ENCODE measurements at places on chromosomes 1 and 21.
A peak's percentile ranks its signal among the peaks of the same experiment; 100 is the strongest.

DNA sequence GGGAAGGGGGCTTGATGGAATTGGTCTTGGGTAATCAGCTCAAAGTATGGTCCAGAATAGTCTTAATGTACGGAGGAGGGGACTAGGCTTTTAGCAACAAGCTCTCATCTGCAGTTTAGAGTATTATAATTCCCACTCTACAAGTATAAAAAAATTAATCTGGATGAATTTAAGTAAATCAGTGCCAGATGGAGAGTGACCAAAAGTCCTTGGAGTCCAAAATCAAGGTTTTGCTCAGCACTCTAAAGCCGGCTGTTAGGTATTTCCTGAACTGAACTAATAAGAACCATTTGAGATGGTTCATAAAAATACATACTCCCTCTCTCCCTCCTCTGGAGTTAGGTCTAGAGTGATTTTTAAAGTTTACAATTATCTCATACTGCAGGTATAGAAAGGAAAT is 23.7 kb downstream of the GLUL start:
- DNase-seq, result no peak

DNA sequence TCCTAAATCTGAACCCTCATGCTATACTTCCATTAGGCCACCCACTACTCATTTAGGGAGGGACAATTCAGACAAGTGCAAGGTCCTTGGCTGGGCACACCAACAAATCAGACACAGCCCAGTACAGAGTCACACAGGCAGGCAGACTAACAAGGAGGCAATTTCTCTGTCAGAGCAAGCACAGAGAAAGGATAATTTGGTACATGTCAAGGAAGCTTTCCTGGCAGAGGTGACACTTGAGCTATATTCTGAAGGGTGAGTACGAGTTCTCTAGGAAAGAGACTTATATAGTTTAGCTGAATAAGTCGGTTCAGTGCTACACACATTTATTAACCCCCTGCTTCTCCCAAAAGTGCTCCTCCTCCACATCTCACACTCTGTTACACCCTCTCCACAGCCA is 455.9 kb downstream of the OMA1 start:
- no peak for DNase-seq

DNA sequence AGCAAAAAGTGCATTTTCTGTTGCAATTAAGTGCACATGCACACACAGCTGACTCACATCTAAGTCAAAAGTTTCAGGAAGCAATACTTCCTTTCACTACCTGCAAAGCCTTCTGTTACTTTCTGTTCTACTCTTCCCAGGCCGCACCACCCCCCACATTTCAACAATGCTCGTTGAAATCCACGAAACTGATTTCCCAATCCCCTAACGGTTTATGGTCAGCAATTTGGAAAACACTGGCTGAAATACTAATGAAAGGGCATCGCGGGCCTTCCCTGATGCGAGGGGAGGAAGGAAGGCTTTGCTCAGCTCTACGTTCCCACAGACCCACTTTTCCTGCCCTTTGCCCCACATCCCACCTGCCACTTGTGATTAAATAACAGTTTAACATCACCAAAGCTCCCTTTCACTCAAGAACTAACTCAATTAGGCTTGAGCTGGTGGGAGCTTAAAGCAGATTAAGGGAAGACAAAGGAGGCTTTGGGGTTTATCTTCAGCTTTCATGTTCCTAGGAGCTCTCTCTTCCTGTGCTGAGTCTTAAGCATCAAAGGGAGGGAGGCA is 243.2 kb upstream of the RAB4A start:
- peak; percentile 10 for DNase-seq

DNA sequence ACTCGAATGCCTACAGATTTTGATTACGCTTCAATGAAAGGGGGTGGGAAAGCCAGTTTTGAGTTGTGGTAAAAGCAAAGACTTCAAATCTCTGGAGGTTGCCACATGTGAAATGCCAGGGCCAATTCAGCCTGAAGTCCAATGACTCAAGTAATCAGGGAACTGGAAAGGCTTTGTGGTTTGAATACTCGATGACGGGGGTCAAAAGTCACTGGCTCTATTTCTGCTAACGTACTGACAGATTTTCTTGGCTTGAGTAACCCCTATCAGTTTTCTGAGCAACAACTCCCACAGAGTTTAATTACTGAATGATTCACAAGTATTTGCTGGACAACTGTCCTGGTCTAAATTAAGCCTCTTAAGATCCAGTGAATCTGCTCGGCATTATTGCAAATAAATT is 152.2 kb downstream of the SIPA1L2 start:
- no peak for DNase-seq

- DNase-seq, result no peak
These were observed 31.7 kb upstream of the RALGPS2 start for GRCh38 chr1:178693366-178693765.

- DNase-seq, result no peak
These were observed 29.9 kb upstream of the DISP1 start for GRCh38 chr1:222784916-222785315.

DNA sequence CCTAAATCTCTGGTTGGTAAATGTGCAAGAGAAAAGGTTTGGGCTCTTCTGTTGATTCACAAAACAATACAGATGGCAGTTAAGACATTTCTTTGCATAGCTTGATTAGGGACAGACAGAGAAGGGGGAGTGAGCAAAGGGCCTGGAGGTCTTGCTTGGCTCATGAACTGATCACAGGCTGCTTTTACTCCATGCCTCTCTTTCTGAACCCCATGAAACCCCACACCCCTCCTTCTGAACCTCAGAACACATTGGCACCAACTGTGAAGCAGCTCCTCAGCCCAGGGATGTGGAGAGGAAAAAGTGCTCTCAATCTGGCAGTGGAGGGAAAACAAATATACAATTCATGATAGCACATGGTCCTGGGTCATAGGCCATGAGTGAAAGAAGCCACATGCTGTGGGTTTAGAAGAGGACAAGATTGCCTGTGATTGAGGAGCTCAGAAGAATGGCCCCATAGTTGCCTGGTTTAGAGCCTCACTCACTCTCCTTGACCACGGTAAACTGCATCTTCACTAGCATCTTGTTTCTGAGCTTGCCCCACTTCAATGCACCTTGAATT is 111.6 kb upstream of the GADD45A start:
- no peak for DNase-seq

- DNase-seq, result peak; percentile 99
These were observed 19.0 kb downstream of the MTX1 start for GRCh38 chr1:155227261-155228095.

GRCh38 chr1:77048615-77049005 is 170.6 kb downstream of the PIGK start:
- no peak for DNase-seq

GRCh38 chr1:15176120-15176519 is 22.6 kb downstream of the TMEM51 start:
- no peak for DNase-seq

DNA sequence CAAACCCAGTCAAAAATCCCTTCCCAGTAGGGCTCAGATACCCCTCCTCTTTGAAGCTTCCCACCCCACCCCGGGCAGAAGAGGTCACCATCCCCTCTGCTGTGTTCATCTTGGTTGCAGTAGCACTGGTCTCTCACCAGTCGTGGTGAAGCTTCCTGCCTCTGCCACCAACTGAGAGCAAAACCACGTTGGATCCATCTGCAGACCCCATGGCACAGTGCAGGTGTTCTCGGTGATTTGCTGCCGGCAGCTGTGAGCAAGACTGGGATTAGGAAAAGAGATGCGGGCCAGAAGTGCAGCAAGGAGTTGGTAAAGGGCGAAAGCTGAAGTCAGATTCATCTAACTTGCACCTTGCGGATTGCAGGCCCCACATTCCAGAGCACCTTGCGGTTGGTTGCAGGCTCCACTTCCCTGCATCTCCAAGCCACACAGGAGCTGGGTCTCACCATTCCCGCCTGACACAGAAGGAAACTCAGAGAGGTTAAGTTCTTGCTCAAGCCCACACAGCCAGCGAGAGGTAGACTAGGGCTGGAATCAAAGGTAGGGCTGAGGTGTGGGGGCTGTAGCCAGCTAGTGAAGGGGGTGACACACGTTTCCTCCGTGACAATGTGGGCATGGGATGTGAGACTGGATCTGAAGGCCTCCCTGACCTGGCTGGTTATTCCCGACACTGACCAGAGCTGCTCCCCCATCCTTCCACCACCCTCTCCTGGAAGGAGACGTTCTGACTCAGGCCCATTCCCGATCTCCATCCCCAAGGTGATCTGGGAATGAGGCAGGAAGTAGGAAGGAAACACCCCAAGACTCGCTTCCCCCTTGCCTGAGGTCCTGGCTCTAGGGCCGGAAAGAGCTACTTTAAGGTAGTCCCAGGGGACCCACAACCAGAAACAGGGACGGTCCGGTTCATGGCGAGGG is 3.3 kb upstream of the FAM110D start:
- no peak for DNase-seq

- no peak for DNase-seq
These were observed 59.6 kb downstream of the SMYD3 start for GRCh38 chr1:246447501-246447900.

- no peak for DNase-seq
These were observed 5.1 kb upstream of the ARNT start for GRCh38 chr1:150881331-150882070.

DNA sequence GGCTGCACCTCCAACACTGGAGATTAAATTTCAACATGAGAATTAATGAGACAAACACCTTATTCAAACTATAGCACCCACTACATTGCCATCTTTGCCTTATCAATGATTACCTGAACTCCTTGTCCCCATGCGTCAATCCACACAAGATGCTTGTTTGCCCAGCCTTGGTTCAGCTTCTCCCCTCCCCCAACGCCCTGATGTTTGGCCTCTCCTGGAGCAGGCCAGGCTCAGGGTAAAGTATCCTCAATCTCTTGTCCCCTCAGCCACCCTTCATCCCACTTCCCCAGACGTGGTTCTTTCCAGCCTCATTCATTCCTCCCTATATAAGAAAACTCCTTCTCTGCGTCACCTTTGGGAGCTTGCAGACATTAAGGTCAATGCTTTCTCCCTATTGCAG is 11.8 kb upstream of the TRIM17 start:
- no peak for DNase-seq

- no peak for DNase-seq
These were observed 65.3 kb downstream of the CD46 start for GRCh38 chr1:207817166-207817565.

- DNase-seq, result no peak
These were observed 271.3 kb upstream of the B3GALT2 start for GRCh38 chr1:193457676-193458075.

GRCh38 chr1:156656806-156657740 is 15.2 kb downstream of the BCAN start:
- DNase-seq, result peak; percentile 63

DNA sequence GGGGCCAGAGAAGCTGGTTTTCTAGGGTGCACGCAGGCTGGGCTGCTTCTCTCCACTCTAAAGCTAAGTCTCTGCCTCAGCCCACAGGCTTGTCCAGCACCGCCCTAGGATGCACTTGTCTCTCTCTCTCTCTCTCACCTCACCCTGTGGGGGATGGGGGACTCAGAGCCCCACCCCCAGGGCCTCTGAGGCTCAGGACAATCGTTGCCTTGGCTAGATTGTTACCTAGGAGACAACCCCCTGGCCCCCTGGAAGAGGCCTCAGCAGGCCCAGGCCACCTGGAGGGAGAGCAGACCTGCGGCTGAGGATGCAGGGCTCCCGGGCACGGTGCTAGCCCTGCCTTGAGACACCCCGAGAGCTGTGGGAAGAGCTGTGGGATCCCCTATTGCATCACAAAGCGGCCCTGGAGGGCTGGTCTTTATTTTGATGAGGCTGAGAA is at the start of gene ACTRT2:
TSS of gene ACTRT2 (plus strand) at position 235 of the 439 bp plus-strand sequence. CDS start 220 bp downstream, outside the sequence.
- no peak for DNase-seq

DNA sequence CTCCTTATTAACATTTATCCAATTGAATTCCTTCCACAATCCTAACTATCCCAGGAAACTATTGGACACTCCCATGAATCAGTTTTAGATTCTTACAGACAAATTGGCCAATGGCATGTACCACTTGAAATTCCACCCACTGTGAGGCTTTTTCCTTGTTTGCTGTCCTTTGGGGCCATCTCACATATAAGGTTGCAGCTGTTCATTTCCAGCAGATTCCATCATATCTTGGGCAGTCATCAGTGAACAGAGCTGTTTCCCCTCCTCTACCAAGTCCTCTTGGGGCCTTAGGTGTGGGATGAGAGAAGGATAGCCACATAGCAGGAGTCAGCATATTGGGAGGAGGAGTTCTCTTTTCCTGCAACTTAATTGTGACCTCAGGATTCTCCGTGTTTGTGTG is 109.1 kb downstream of the HHAT start:
- DNase-seq, result no peak

DNA sequence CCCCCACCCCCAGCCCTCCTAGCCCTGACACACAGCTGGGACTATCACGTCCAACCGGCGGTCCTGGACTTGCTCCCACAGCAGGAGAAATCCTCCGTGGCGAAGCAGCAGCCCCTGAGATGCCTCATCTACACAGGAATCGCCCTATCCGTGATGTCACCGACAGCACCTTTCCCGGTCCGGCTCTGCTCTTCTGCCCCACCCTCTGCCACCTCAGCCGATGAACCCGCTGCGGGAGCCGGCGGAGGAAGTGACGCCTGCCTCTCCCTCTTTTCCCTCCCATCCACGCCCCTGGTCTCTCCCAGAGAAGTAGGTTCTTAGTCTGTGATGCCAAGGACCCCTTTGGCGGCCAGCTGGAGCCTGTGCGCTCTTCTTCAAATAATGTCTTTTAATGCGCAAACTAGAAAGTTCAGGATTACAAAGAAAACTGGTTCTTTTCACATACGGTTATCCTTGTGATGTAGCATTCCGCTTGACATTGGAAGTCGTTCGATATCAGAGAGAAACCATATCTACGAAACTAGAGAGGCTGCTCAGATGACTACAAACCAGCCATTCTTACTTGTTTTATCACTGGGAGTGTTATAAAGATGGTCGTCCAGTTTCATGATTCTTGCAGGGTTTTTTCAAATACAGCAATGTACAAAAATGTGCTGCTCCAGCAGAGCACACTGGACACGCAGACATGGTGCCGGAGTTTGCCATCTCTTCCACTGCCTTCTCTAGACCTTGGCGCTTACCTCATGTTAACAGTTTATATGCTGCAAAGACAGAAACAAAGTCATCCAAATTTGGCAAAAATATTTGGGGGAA is 120.3 kb downstream of the PPIAL4G start:
- DNase-seq, result peak; percentile 75

- DNase-seq, result no peak
These were observed 24.8 kb downstream of the GNG4 start for GRCh38 chr1:235624721-235625333.

- no peak for DNase-seq
These were observed 15.7 kb upstream of the MX1 start for GRCh38 chr21:41410361-41410760.

DNA sequence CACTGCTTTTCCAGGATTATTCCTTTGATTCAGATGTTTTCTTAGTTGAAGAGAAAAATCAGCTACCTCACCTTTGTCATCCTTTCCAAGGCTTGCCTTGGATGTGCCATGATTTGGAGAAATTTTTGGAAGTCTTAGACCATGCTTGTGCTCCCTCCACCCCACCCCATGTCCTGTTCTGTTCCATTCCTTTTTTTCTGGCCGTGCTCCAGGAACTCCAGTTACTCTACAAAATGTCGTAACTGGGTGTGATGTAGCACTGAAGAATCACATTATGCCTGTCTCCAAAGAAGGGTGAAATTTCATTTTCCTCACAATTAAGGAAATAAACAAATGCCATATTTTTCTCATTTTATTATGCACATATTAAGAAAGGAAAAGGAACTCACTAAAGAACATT is 217.8 kb upstream of the ZRANB2 start:
- DNase-seq, result no peak

- DNase-seq, result peak; percentile 20
These were observed 509 bp downstream of the GDAP2 start for GRCh38 chr1:117928881-117929342.

Data from stimulated activated CD4-positive, alpha-beta T cell treated with anti-CD3 and anti-CD28 coated beads, Interleukin-1b, Interleukin-23, amount 100 ng/mL, for 48 hours (primary cell).